Bronchial epithelial cell (primary cell): ENCODE measurements at places on chromosomes 2 and 18. TPM values are rescaled to one million over a fixed set of nuclear protein-coding genes. Genes with fewer than 3 reads are reported as not detected.

Gene PTRHD1
- total RNA-seq: 11.8 and 13.8 TPM in 2 replicates

Gene TMEM198
- under 0.01 and 0.13 TPM in 2 replicates for total RNA-seq

Gene MOCOS
- 24.5 and 37.0 TPM in 2 replicates for total RNA-seq

Gene LOXL3
- 0.13 and 0.53 TPM in 2 replicates for total RNA-seq

Gene LBX2
- 0.53 and 0.77 TPM in 2 replicates for total RNA-seq

Gene FBXO36
- 3.4 and 4.2 TPM in 2 replicates for total RNA-seq

Gene PROM2
- total RNA-seq: 10.8 and 41.6 TPM in 2 replicates

Gene SLC30A3
- total RNA-seq: not detected in 2 replicates

Gene R3HDM1
- total RNA-seq: 3.7 and 6.3 TPM in 2 replicates

Gene PROKR1
- total RNA-seq: not detected in 2 replicates

Gene FAM136A
- 21.5 and 23.4 TPM in 2 replicates for total RNA-seq

Gene IL1RL1
- 65.8 and 162 TPM in 2 replicates for total RNA-seq

Gene SPAG16
- 10.8 and 26.6 TPM in 2 replicates for total RNA-seq

Gene ALPP
- not detected in 2 replicates for total RNA-seq

Gene HOXD12
- total RNA-seq: not detected in 2 replicates

Gene G6PC2
- total RNA-seq: not detected in 2 replicates

Gene FAM98A
- total RNA-seq: 16.1 and 18.4 TPM in 2 replicates

Gene ILKAP
- total RNA-seq: 25.0 and 31.4 TPM in 2 replicates

Gene SATB2
- 1.6 and 2.0 TPM in 2 replicates for total RNA-seq

Gene REG1B
- total RNA-seq: not detected in 2 replicates

Gene DUSP19
- under 0.01 and 0.38 TPM in 2 replicates for total RNA-seq

Gene VSNL1
- 0.64 and 1.6 TPM in 2 replicates for total RNA-seq

Gene SERPINB4
- 0.26 and 15.7 TPM in 2 replicates for total RNA-seq

Gene FBXO41
- 1.6 and 1.8 TPM in 2 replicates for total RNA-seq

Gene TEX44
- total RNA-seq: not detected in 2 replicates

Gene NAGK
- total RNA-seq: 31.3 and 75.0 TPM in 2 replicates

Gene DNAH7
- under 0.01 and 0.26 TPM in 2 replicates for total RNA-seq

Gene TRABD2A
- total RNA-seq: 0.64 and 1.3 TPM in 2 replicates

Gene MSTN
- under 0.01 TPM in 1 of 2 replicates, not detected in the other for total RNA-seq

Gene CCDC141
- total RNA-seq: not detected in 2 replicates

Gene UGT1A4
- 0.26 and 2.9 TPM in 2 replicates for total RNA-seq

Gene CRYGC
- not detected in 2 replicates for total RNA-seq

Gene MATN3
- total RNA-seq: 0.26 and 1.0 TPM in 2 replicates

Gene CFAP221
- total RNA-seq: 0.26 TPM in 1 of 2 replicates, not detected in the other

Gene MAL
- 1.1 and 11.0 TPM in 2 replicates for total RNA-seq

Gene ASB18
- total RNA-seq: 0.38 TPM in 1 of 2 replicates, not detected in the other

Gene SERPINB7
- total RNA-seq: 25.0 and 46.6 TPM in 2 replicates

Gene SFT2D3
- 3.2 and 5.0 TPM in 2 replicates for total RNA-seq

Gene SCN9A
- total RNA-seq: 8.4 and 14.0 TPM in 2 replicates

Gene ATP6V1C2
- total RNA-seq: 0.26 and 0.90 TPM in 2 replicates

Gene DAPL1
- total RNA-seq: 1.0 TPM in 1 of 2 replicates, not detected in the other
